Activated CD8-positive, alpha-beta T cell treated with anti-CD3 and anti-CD28 coated beads for 36 hours (primary cell): ENCODE measurements at places on chromosomes 1 and 21. TPM values are rescaled to one million over a fixed set of nuclear protein-coding genes. Genes with fewer than 3 reads are reported as not detected.

Gene C1orf232
- not detected for total RNA-seq

Gene SPRR1B
- total RNA-seq: not detected

Gene OR2L5
- not detected for total RNA-seq

Gene RPTN
- total RNA-seq: not detected

Gene MASP2
- total RNA-seq: not detected

Gene KRTAP11-1
- not detected for total RNA-seq

Gene IGSF21
- not detected for total RNA-seq

Gene TSSK3
- total RNA-seq: 0.90 TPM

DNA sequence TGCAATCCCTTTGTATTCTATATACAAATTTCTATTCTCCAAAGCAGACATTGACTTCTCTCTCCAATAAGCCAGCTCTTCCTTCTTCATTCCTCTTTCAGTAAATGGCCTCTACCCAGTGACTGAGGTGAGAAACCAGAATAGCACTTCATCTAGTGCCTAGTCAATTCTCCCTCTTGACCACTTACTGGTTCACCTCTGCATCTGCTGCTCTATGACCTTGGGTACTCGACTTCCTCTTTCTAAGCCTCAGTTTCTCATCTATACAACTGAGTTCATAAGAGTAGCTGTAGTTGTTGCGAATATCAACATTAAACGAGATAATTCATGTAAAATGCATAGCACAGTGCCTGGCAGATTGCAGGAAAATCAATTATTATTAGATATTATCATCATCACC lies 12.4 kb downstream of the LYST start:
- no peak for DNase-seq

- no peak for DNase-seq
These were observed 39.5 kb downstream of the TMEM51 start for GRCh38 chr1:15192916-15193550.

DNA sequence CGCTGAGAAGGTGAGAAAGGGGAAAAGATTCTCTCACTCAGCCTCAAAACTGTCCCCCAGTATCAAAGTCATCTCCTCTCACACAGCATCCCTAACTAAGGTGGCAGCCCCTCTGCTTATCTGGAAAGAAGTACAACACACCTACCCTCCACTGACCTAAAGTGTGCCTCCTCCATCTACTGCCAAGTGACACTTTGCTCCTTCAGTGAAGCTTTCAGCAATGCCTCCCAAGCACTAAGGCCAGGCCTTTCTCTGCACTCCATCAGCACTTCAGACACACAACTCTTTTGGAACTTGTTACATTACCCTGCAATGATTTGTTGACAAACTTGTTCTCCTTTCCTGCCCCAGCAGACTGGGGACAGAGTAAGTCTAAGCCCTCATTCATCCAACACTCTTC lies 1.4 kb downstream of the SH3BP5L start:
- no peak for DNase-seq

GRCh38 chr1:212967801-212968200 lies 17.5 kb downstream of the VASH2 start:
- DNase-seq: no peak

DNA sequence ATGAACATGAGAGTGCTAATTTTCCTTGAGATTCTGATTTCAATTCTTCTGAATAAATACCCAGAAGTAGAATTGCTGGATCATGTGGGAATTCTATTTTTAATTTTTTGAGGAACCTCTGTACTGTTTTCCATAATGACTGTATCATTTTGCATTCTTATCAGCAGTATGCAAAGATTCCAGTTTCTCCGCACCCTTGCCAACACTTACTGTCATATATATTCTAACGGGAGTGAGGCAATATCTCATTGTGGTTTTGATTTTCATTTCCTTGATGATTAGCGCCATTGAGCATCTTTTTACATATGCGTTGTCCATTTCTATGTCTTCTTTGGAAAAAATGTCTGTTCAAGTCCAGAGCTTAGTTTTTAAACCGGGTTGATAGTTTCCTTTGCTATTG lies 33.2 kb downstream of the VCAM1 start:
- DNase-seq: no peak

DNA sequence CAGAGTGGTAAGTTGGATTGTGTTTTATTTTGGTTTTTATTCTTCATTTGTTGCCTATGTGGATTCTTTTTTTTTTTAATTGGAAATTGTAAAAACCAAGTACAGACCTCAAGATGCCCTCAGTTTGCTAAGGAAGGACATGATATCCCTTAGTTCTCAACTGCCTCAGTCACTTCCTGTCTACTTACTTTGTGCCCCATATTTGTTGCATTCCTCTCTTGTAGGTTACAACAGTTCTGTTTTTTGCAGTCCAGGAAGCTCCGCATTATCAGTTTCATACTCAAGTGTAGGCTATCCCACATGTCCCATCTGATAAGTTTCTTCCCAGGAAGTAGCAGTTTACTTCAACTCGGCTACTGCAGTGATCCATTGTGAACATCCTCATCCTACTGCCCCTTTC lies 82.0 kb downstream of the RPAP2 start:
- DNase-seq: no peak

DNA sequence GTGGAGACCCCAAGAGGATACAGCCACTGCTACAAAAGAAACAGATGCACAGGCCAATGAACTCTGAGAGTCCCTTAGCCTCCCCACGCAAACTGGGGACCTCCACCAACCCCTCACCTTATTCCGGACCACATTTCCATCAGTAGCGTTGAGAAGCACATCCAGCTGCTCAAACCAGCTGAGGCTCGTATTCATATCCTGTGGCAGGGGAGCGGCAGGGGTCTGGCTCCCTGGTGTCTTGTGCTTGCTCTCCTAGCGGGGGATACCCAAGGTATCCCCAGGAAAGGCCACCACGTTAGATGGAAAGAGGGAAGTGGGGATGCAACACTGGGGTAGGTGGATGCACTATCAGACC lies 481 bp downstream of the CCDC163 start:
- DNase-seq: peak; percentile 39

DNA sequence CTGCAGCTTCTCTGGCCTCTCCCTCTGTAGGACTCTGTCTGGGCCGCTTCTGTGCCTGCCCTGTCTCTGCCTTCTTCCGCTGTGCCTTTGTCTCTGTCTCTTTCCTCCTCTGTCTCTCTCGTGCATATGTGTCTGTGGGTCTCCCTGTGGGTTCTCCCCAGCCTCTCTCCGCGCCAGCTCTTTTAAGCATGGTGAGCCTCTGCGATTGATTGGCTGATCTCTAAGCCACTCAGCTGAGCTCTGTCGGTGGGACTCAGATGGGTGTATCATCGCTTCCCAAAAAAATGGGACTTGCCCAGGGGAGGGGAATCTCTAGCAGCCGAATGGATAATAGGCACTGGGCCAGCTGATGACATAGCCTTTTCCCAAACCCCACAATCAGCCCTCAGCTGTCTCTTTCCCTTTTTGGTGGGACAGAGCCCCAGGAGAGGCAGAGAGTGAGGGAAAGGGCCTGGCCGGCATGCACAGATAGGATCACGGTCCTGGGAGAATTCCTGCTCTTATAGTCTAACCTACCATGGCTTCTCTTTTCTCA lies at the start of gene ADAMTS4:
ADAMTS4 (minus strand) TSS at position 158 of the 535 bp plus-strand sequence. CDS start 427 bp downstream, outside the sequence.
- DNase-seq: no peak

GRCh38 chr1:43422995-43423671 lies 30.6 kb downstream of the HYI start:
- DNase-seq: no peak

DNA sequence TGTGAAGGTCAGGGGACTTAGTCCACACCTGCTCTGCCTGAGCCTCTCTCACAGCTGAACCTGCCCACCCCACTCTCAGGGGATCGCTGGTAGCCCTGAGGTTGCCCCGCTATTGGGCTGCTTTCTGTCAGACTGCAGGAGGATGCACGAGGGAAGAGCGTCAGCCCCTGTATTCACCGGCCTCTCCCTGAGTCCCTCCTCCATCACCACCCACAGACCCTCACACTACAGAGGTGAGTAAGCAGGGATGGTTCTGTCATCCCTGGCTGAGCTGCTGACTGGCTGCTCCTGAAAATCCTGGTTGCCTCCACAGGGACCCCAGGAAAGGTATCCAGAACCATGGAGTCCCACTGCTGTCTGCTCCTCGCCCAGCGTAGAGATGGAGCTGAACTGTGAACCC lies 118.7 kb downstream of the SYT2 start:
- no peak for DNase-seq

GRCh38 chr1:6108937-6109614 lies 63.4 kb downstream of the KCNAB2 start:
- peak; percentile 69 for DNase-seq

GRCh38 chr1:204222764-204223055 lies 8.9 kb upstream of the GOLT1A start:
- DNase-seq: no peak

DNA sequence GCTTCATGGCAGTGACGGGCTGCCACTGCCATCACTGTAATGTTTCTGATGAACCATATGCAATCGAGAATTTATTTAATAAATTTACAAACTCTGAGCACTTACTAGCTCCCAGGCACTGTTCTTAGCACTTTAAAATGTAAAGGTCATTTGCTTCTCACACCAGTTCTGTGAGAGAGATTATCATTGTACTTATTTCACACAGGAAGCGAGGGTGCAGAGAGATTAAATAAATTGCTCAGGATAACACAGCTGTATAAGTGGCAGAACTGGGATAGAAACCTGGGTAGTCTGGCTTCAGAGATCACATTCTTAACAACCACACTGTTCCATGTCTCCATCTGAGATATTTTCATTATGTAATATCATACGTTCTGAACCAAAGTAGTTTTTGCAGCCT lies 119.9 kb downstream of the MAST2 start:
- no peak for DNase-seq

DNA sequence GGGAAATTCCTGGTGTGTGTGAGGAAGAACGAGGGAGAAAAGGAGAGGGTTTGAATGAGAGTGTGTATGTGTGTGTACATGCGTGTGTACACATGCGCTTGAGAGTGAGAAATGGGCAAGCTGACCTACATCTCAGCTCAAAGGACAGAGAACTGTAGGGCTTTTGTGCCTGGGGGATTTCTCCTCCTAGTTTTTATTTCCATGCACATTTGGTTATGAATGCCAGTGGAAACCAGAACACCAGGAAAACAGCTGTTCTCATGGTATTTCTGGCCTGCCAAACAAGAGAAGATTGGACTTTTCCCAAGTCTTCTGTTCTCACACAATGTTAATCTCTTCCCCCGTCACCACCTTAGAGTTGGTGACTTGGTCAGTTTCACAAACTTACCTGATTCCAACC lies 45.2 kb downstream of the SLC44A3 start:
- DNase-seq: no peak

- no peak for DNase-seq
These were observed 3.1 kb downstream of the MORN1 start for GRCh38 chr1:2388004-2388913.

DNA sequence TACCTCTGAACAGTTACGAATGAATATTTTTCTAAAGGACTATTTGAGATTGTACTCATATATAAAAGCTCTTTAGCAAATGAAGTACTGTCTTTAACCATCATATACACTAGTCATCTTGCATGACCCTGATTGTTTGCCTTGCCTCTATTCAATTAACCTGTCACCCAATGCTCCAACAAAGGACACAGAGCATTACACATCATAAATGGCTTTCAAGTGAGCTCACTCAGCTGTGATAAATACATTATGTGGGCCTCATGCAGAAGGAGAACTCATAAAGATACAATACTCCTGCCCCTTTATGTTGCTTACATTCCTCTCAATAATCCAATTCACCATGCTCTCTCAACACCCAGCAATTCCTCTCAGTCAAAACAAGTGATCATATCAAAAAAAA lies 993.0 kb upstream of the PRMT6 start:
- DNase-seq: no peak

- DNase-seq: no peak
These were observed 11.8 kb upstream of the BMP8B start for GRCh38 chr1:39800471-39800835.

DNA sequence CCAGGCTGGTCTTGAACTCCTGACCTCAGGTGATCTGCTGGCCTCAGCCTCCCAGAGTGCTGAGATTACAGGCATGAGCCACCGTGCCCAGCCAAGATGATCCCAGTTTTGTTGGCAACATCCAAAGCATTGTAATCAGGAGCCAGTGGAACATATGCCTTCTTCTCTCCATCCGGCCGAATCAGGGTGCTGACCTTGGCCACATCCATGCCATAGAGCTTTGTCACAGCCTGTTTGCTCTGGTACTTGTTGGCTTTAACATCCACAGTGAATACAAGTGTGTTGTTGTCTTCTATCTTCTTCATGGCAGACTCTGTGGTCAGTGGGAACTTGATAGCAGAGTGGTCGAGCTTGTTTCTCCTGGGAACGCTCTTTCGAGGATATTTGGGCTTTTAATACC lies 17.1 kb downstream of the TNFRSF8 start:
- DNase-seq: no peak
